RPMI7951 (cell line): ENCODE measurements at places on chromosomes 7 and 10. TPM values are rescaled to one million over a fixed set of nuclear protein-coding genes. Genes with fewer than 3 reads are reported as not detected.

DNA sequence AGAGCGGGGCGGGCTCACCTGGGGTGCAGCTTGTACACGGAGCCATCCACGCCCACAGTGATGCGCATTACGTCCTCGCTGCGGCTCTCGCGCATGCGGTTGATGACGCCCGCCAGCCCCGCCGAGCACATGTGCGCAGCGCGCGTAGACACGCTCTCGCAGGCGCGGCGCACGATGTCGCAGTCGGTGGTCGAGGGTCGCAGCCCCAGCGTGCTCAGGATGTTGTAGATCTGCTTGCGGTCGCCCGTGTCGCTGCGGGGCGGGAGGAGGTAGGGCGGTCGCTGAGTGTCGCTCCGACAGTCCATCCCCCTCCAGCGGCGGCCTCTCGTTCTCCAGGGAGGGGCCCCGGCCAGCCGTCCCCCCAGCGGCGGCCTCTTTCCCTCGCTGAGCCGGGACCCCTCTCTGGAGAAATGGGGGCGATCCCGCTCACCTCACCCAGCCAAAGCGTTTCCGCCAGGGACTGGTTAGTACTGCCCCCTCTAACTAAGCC is 4.4 kb upstream of the MYL7 start:
- no peak for DNase-seq

- DNase-seq, result no peak
These were observed 4.9 kb downstream of the ZDHHC16 start for GRCh38 chr10:97450828-97451227.

GRCh38 chr7:24974026-24974832 is 5.7 kb downstream of the OSBPL3 start:
- DNase-seq, result no peak

GRCh38 chr7:116632384-116632783 is 39.6 kb upstream of the MET start:
- DNase-seq, result no peak

- no peak for DNase-seq
These were observed 9.5 kb downstream of the SEMA3D start for GRCh38 chr7:85177316-85177715.

The SPDYE16 gene
- total RNA-seq, result not detected in 2 replicates
